GOT3 (cell line): ENCODE measurements at places on chromosomes 13 and 19.

- no peak for DNase-seq
Observed at GRCh38 chr19:31436121-31436776, 87.0 kb upstream of the TSHZ3 start.

- no peak for DNase-seq
Observed at GRCh38 chr19:643736-644135, 4.1 kb downstream of the FGF22 start.

- DNase-seq, result no peak
Observed at GRCh38 chr13:77515785-77516184, 19.7 kb upstream of the SCEL start.

DNA sequence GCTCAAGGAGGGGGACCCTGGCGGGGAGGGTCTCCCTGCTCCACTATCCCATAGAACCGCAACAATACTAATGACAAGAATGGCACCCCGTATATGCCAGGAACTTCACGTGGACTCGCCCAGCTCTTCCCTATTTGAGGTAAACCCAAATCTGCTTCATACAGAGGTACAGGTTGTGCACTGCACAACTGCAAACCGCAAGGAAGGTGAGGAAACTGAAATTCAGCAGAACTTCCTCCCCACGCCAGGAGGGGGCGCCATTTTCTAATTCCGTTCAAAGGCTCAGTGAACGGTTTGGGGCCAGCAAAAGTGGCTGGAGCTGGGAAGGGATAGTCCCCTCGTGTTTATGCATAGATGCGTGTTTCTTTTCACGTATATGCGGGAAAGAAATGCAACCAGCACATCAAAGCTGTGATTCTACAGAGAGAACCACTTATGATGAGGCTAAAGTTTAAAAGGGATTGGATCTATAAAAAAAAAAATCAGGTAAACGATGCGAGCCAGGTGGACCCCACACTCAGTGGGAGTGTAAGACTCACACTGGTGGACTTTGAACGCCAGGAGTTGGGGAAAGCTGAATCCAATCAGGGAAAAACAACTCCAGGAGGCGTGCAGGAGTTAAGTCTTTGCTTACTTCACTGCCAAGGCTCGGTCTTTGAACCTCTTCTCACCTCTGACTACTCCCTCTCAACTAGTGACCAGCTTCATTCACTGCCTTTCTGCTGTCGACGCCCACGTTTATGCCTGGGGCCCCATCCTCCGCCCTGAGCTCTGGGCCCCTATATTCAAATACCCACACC, 20.3 kb downstream of the C19orf81 start:
- DNase-seq, result no peak

DNA sequence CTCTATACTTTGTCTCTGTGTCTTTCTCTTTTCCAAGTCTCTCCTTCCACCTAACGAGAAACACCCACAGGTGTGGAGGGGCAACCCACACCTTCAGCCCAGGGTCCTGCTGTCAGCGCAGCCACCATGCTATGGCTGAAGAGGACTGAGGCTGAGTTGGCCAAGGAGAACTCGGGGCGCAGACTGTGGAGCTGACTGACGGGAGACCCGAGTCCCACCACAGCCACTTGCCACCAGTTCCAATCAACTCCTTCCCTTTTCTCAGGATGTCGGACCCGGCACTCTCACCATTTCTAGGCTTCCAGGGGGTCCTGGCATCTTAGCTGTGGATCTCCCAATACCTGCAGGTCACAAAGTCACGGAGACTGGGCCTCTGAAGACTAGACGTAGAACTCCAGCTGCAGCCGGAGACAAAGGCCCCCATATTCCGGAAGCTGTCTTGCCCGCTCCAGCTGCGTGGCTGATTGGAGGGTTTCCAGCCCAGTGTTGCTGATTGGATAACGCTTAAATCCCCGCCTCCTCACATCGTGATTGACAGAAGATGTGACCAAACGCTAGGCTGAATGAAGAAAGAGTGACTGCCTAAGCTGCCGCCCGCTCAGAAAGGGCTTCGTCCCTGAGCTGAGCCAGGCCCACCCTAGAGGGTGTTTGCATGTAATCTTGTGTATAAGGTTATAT, 63.6 kb downstream of the ZNF429 start:
- DNase-seq, result peak; percentile 9

- no peak for DNase-seq
Observed at GRCh38 chr13:80224468-80224867, 116.5 kb downstream of the SPRY2 start.

DNA sequence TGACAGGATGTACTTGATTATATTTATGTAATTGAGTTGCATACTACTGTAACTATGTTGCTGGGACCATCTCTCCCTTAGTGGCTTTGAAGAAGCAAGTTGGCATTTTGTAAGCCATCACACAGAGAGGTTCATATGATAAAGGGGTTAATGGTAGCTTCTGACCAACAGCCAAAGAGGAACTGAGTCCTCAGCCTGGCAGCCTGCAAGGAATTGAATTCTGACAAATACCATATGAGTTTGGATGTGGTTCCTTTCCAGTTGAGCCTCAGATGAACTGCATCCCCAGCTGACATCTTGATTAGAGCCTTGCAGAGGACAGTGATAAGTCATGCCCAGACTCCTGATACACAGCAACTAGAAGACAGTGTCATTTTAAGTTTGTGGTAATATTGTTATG, 8.6 kb upstream of the MYCBP2 start:
- DNase-seq, result no peak
